ENCODE measurements at places on chromosomes 4 and X.

DNA sequence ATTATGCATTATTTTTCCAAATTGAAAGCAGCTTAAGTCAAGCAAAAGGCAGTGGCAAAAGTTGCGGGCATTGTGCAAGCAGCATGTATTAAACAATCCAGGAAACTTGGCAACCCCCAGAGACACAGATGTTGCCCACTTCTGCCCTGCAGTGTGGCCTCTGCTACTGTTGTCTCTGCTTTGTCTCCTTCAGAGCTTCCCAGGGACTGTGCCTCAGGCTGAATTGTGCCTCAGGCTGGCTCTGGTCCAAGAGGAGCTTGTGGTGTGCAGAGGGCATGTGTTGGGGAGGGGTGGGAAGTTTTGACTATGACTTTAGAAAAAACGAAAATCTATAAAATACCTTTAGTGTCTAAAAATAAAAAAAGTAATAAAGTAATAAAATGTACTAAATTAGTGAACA, 201.4 kb downstream of the CCSER1 start:
- no peak overlapping the region for H3K4me3 ChIP-seq
- peak; percentile 48 for DNase-seq
- H3K27me3 ChIP-seq = no peaks in the 10 kb centered on the region
- H3K4me1 ChIP-seq = no peaks in the 10 kb centered on the region
- H3K36me3 ChIP-seq = no peaks in the 10 kb centered on the region

GRCh38 chr4:151942971-151943370, 182.2 kb upstream of the GATB start:
- H3K36me3 ChIP-seq = no peaks in the 10 kb centered on the region
- no peak overlapping the region for H3K27ac ChIP-seq
- no peaks in the 10 kb centered on the region for H3K4me1 ChIP-seq

- no peaks in the 10 kb centered on the region for H3K36me3 ChIP-seq
- no peak overlapping the region for H3K4me3 ChIP-seq
Observed at GRCh38 chr4:92175250-92175649, 128.5 kb upstream of the GRID2 start.

GRCh38 chrX:153970357-153971123, 1.1 kb downstream of the HCFC1 start:
- peak overlapping the region; percentile 74 for H3K4me3 ChIP-seq
- H3K36me3 ChIP-seq = no peaks in the 10 kb centered on the region
- H3K27me3 ChIP-seq = no peaks in the 10 kb centered on the region
- H3K4me1 ChIP-seq = peaks cover 50% of the 10 kb centered on the region

DNA sequence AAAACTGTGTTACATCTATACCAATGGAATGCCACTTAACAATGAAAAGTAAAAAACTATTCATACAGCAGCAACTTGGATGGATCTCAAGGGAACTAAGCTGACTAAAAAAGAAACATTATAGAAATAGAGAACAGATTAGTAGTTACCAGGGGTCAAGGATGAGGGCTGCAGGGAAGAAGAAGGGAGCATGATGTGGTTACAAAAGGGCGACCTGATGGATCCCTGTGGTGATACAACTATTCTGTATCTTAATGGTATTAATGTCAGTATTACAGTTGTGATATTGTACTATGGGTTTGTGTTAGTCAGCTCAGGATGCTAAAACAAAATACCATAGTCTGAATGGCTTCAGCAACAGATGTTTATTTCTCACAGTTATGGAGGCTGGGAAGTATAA, 190.7 kb downstream of the ZNF674 start:
- no peak for DNase-seq
- H3K4me1 ChIP-seq = no peaks in the 10 kb centered on the region
- no peak overlapping the region for H3K4me3 ChIP-seq
- no peak overlapping the region for H3K27ac ChIP-seq
- H3K27me3 ChIP-seq = no peaks in the 10 kb centered on the region

DNA sequence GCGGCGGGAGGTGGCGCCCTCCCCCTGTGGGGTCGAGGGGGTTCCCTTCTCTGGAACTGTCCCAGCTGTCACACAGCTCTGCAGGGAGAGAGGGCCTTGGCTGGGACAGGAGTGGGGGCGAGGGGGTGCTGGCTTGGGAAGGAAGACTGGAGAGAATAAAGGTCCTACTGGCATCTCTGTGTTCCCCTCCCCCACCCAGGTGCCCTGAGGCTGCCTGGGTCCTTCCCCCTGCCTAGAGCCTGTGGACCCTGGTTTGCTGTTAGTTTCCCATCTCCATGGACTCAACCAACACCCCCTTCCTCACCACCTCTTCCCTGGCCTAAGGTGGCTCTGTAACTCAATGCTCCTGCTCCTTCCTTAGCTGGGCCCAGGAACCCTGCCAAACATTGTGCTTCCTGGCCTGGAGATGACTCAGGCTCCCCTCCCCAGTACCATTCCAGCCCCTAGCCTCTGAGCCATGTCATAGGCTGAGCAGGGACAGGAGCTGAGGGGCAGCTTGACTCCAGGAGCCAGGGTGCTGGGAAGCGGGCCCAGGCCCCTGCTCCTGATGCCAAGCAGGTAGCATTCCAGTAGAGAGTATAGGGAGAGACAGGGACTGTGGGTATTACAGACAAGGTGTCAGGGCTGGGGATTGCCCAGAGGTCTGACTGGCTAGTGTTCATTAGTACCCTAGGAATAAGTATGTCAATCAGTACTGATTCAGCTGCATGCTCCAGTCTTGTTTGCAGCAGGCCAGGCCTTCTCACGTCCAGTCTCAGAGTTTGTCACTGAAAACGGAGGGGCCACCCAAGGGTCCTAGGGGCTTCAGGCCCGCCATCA, 100.7 kb downstream of the EFNB1 start:
- peak overlapping the region; percentile 24 for H3K27ac ChIP-seq
- no peak overlapping the region for H3K4me3 ChIP-seq
- no peaks in the 10 kb centered on the region for H3K4me1 ChIP-seq
- no peak for DNase-seq

DNA sequence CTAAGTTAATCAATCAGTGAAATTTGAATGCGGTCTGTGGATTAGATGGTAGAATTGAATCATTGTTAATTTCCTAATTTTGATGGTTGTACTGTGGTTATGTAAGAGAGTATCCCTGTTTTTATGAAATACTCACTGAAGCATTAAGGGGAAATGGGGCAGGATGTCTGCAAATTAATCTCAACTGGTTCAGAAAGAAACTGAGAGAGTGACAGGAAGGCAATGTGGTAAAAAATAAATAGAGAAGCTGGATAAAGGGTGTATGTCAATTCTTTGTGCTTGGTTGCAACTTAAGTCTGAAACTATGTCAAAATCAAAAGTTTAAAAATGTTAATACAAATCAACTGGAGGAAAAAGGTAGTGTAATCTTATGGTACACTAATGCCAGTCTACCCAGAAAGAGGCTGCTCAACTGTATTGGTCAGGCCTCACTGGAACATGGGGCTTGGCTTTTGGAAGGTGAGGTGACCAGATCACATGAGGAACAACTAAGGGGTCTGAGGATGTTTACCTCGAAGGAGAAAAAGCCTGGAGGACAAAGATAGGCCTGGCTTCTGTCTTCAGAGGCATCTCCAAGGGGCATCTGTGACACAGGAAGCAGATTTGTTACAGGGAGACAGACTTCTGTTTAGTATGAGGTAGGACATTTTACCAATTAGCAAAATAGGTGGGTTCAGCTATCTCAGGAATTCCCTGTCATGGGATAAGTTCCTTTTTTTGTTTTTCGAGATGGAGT, 83.1 kb downstream of the DLG3 start:
- no peak overlapping the region for H3K4me3 ChIP-seq
- no peak overlapping the region for H3K27ac ChIP-seq
- no peak for DNase-seq
- H3K27me3 ChIP-seq = no peaks in the 10 kb centered on the region

GRCh38 chr4:142369141-142369540, 477.0 kb downstream of the INPP4B start:
- no peaks in the 10 kb centered on the region for H3K27me3 ChIP-seq
- H3K4me1 ChIP-seq = no peaks in the 10 kb centered on the region
- H3K36me3 ChIP-seq = no peaks in the 10 kb centered on the region
- no peak for DNase-seq

GRCh38 chrX:125405339-125405738, 85.7 kb downstream of the TEX13C start:
- no peaks in the 10 kb centered on the region for H3K36me3 ChIP-seq
- H3K4me1 ChIP-seq = no peaks in the 10 kb centered on the region
- no peak overlapping the region for H3K4me3 ChIP-seq

DNA sequence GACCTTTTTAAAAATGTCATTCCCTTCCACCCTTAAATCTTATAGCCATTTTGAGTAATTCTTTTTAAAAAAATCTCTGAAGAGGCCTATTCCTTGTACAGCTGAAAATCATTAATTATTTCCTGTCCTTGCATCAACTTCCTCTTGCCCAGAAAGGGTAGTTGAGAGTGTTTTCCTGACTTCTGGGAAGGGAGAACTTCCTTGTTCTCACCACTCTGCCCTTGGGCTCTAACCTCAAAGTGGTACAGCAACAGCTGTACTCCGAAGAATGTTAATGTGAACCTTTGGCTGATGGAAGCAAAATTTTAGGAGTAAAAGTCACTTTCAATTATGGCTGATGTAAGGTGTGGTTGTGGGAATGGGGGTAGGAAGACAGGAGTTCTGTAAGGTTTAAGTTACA, 15.1 kb upstream of the FABP2 start:
- H3K27me3 ChIP-seq = no peaks in the 10 kb centered on the region
- no peak overlapping the region for H3K4me3 ChIP-seq
- no peak for DNase-seq
- no peaks in the 10 kb centered on the region for H3K4me1 ChIP-seq

DNA sequence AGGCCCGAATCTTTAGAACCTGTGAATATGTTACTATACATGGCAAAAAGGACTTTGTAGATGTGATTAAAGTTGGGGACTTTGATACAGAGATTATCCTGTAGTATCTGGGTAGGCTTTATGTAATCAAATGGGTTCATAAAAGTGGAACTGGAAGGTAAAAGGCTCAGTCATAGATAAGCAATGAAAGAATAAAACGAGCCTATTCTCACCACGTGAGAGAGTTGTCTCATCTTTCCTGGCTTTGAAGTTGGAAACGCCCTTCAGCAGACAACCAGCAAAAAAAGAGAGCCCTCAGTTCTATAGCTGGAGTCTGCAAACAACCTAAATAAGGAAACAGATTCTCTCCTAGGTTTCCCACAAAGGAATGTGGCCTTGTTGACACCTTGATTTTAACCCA, 805.8 kb upstream of the DIAPH2 start:
- H3K4me1 ChIP-seq = no peaks in the 10 kb centered on the region
- H3K4me3 ChIP-seq = no peak overlapping the region
- H3K27ac ChIP-seq = no peak overlapping the region
- H3K27me3 ChIP-seq = no peaks in the 10 kb centered on the region

GRCh38 chr4:6172927-6173200, 27.5 kb downstream of the JAKMIP1 start:
- no peaks in the 10 kb centered on the region for H3K27me3 ChIP-seq
- H3K36me3 ChIP-seq = no peaks in the 10 kb centered on the region
- no peaks in the 10 kb centered on the region for H3K4me1 ChIP-seq
- DNase-seq = no peak
- H3K4me3 ChIP-seq = no peak overlapping the region
- H3K27ac ChIP-seq = no peak overlapping the region

DNA sequence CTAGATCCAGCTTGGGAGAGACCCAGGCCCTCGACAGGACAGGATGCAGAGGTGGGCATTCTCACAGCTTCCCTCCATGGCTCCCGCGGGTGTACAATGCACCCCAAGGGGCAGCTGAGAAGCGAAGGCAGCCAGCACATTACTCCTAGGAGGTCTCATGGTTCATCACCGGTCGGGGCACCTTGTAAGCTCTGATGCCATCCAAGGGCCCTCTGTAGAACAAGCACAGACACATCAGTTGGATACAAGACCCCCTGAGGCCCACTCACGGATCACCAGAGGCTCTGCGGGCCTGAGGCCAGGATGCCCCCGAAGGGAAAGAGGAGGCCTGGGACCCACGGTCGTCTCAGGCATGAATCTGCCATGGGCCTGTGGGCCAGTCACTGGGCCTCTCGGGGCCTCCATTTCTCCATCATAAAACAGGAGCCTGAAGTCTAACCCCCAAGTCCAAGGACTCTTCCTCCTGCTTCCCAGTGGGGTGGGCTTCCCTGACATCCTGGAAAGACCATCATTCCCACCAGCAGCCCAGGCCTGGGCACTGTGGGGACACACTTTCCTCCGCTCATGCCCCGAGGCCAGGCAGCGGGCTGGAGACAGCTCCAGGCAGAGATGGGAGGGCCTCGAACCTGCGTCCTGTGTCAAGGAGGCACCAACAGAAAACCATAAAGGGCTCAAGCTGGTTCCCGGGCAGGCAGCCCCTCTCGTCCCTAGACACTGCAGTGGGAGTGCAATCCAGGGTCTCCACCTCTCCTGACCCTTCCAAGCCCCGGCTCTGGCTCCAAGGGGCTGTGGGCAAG, 20.1 kb downstream of the HMX1 start:
- peaks cover 73% of the 10 kb centered on the region for H3K27me3 ChIP-seq
- no peak overlapping the region for H3K27ac ChIP-seq

DNA sequence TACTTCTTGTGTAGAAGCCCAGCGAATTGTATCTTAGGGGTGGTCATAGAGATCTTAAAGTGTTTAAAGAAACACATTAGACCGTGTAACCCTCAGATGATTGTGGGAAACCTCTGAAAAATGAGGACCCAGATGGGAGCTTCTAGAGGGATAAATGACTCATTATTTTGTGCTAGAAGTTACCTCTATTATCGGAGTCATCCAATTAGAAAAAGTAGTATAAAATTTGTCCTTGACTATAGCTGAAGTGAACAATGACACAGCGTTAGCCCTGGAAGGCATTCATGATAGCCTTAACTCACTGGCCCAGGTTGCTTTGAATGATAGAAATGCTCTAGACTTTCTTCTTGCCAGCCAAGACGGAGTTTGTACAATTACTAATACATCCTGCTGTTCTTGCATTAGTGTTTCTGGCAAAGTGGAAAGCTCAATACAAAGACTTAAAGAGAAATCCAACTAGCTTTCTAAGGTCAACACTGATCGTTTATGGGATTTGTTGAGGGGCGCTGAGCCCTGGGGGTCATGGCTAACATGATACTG, 178.9 kb upstream of the VEGFC start:
- H3K27ac ChIP-seq = no peak overlapping the region
- no peak for DNase-seq
- H3K36me3 ChIP-seq = no peaks in the 10 kb centered on the region
- H3K27me3 ChIP-seq = no peaks in the 10 kb centered on the region

DNA sequence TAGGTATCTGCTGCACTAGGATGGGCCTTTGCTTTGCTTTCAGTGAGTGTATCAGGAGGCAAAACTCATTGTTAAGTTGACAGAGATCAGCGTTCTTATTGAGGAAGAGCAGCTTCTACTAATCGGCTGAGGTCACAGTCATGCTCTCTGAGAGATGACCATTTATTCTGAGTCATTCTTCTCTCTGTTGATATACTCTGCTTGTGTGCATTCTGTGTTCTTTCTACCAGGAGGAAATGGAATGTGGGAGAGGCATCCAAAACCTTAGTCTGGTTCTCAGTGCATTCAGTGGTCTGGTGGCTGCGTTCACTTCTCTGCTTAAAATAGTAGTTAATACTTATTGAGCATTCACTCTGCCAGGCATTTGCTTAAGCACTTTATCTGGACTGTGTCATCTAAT, 66.2 kb downstream of the RRAGB start:
- H3K27ac ChIP-seq = no peak overlapping the region
- no peak overlapping the region for H3K4me3 ChIP-seq
- no peaks in the 10 kb centered on the region for H3K4me1 ChIP-seq
- H3K27me3 ChIP-seq = no peaks in the 10 kb centered on the region

GRCh38 chr4:38314663-38315062, 349.3 kb upstream of the KLF3 start:
- no peaks in the 10 kb centered on the region for H3K36me3 ChIP-seq
- no peaks in the 10 kb centered on the region for H3K27me3 ChIP-seq
- no peak overlapping the region for H3K4me3 ChIP-seq
- no peak for DNase-seq

Measured in lower lobe of right lung (tissue), 2 donors.